ENCODE measurements at places on chromosomes 3 and 15.

DNA sequence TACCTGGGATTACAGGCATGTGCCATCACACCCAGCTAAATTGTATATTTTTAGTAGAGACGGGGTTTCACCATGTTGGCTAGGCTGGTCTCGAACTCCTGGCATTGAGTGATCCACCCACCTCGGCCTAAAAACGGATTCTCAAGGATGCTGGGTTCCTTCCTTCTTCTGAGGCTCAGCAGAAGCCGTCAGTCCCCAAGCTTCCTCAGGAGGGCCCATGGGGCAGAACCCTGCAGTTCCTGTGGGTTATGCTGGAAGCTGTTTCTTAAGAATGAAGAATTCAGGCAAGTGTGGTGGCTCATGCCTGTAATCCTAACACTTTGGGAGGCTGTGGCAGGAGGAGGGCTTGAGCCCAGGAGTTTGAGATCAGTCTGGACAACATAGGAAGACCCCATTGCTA is 29.0 kb upstream of the ZNF710 start:
- no peak for DNase-seq

DNA sequence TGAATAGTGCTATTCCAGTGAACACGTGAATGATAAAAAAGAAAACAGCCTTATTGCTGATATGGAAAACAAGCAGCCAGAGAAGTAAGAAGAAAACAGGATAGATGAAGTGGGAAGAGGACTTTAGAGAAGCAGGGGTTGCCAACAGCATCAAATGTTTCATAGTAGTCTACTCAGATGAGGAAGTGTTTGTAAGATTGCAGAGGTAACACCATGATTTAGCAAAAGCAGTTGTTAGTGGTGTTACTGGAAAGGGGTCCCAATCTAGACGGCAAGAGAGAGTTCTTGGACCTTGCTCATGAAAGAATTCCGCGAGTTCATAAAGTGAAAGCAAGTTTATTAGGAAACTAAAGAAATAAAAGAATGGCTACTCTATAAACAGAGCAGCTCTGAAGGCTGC is 108.8 kb upstream of the MCTP2 start:
- no peak for DNase-seq

DNA sequence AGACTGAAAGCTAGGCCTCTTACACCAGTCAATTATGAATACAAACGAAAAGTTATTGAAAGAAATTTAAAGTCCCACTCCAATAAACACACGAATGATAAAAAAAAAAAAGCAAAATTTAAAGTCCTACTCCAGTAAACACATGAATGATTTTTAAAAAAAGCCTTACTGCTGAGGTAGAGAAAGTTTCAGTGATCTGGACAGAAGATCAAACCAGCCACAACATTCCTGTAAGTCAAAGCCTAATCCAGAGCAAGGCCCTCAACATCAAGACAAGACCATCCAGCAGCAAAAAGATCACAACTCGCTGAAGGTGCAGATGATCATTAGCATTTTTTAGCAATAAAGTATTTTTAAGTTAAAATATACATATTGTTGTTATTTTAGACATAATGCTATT is 95.6 kb upstream of the LIPC start:
- DNase-seq, result no peak

DNA sequence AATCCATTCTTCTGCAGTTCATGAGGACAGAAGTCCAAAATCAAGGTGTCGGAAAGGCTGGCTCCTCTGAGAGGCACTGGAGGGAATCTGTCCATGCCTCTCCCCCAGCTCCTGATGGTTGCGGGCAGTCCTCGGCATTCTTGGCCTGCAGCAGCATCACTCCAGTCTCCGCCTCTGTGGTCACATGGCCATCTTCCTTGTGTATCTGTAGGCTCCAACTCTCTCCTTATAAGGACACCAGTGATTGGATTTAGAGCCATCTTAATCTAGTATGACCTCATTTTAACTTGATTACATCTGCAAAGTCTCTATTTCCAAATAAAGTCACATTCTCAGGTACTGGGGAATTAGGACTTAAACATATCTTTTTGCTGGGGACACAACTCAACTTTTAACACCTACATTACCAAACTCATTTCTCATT is 56.0 kb upstream of the FLNB start:
- DNase-seq, result peak; percentile 41

- DNase-seq, result no peak
Observed at GRCh38 chr15:77720655-77721054, 87.9 kb upstream of the LINGO1 start.

GRCh38 chr3:43707266-43707665 is 16.5 kb downstream of the ABHD5 start:
- no peak for DNase-seq

- no peak for DNase-seq
Observed at GRCh38 chr15:94703596-94703995, 472.2 kb downstream of the MCTP2 start.

DNA sequence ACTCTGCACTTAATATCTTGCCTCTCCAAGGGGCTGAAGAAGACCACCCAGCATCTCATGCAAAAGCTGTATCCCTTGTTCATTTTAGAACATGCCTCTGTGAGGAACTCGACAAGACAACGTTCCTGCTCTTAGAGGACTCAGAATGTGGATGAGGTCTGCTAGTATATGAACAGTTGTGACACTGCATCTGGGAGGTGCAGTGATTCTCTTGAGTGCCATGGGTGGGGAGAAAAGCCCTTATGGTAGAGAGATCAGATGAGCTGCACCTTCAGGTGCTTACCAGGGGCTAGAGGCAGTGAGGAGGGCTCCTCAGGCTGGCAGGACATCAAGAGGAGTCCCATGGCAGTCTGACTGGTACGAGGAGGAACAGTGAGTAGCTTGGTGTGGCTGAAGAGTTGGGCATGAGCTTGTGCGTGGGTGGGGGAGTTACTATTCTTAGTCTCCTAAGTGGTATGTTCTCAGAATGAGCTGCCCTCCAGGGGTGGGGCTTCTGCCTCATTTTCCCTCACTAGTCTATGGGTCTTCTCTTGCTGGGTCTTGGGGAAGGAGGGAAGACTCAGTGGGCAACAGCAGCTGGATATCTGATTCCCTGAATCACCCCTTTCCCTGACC is 56.7 kb upstream of the ATP2B2 start:
- no peak for DNase-seq

DNA sequence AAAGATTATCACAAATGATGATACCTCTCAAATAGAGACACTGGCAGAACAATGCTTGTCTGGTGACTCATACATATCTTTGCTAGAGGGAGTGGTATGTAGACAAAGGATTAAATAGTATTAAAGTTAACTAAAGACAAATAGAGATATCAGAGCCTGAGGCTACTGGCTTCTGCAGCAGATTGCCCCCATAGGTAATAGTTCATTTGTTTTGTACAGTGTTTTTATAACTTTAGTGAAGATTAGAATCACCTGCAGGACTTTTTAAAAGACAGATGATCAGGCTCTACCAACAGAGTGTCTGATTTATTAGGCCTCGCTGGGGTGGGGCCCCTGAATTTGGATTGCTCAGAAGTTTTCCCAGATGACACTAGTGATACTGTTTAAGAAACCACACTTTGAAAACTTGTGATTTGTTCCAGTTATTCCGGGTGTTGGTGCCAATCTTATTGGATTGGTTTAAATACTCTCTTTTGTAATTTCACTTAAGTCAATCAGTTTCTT is 96.4 kb downstream of the NAALADL2 start:
- DNase-seq, result peak; percentile 21

- no peak for DNase-seq
Observed at GRCh38 chr3:39127908-39128304, 20.4 kb downstream of the TTC21A start.

- DNase-seq, result no peak
Observed at GRCh38 chr3:72820415-72820814, 27.8 kb downstream of the SHQ1 start.

GRCh38 chr3:193210618-193211017 is 30.4 kb upstream of the PLAAT1 start:
- DNase-seq, result no peak

GRCh38 chr15:71501344-71502076 is 308.8 kb upstream of the NR2E3 start:
- no peak for DNase-seq

- DNase-seq, result no peak
Observed at GRCh38 chr3:72896996-72897757, 9.3 kb downstream of the GXYLT2 start.

DNA sequence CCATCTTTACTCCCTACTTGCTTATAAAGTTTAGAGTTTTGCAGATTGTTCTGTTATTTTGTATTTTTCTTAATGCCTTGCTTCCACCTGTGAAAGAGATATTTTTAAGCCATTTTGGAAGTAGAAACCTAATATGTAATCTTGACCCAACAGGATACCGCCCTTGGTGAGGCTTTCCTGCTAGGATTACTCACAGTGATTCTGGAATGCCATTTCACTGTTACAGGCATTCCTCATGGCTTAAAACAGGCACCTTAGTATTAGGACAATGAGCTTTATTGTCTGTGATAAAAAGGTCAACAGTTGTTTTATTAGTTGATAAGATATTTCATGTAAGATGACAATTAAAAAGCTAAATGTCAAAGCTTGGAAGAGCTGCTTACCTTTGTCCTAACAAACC is 58.2 kb downstream of the PHLDB2 start:
- DNase-seq, result peak; percentile 79

DNA sequence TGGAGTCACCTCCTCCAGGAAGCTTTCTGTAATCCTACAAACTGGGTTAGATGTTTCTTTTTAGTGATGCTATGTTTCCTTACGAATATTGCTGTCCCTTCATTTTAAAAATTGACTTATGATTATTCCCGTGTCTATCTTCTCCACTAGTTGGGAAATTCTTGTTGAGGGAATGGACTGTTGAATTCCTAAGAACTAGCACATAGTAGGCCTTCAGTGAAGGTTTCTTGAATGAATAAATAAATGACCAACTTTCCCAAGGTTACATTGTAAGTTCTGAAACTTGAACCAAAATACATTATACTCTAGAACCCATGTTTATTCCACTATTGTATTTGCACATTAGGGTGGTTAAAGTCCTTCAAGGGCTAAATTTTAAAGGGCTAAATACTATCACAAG is 812 bp upstream of the IL20RB start:
- no peak for DNase-seq

Measured in urothelium cell line (cell line).